ENCODE measurements at places on chromosomes 3 and 15.

GRCh38 chr3:108031895-108032294 lies 58.9 kb downstream of the CD47 start:
- DNase-seq: no peak

GRCh38 chr3:62128051-62128450 lies 245.3 kb downstream of the FEZF2 start:
- DNase-seq: no peak

DNA sequence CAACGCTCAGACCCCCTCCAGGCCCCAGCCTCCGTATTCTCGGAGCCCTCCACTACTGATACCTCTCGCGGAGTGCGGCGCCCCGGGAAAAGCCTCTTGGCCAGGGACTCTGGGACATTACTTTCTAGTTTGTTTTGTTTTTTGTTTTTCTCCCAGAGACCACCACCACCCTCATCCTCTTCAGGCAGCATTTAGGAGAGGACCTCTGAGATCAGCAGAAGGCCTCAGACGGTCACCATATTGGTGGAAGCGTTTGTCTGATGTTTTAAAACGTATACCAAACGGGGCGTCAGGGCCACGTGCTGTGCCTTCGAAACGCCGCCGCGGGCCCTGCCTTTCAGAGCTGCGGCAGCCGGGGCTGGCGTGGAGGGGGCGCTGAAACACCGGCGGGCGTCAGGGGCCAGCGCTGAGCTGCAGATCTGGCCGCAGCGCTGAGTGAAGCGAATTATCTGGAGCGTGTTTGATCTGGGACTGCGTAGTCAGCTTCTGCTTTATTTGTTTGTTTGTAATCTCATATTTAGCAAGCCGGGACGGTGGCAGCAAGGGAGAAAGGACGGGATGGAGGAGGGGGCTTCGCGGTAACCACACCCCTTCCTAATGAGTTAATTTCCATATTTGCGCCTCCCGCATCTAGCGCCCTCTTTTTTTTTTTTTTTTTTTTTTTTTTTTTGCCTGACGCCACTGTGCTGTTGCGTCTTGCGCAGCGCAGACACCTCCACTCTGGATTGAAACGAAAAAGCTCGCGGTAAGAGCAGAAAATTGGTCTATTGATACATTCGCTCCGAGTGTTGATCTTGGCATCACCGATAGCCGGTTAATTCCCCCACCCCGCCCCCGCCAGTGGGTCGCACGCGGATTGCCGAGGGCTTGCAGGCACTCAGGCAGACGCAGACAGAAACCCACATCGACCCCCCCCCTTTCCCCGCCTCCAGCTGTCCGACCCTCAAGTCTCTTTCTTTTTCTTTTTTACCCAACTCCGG lies 14.9 kb downstream of the SOX2 start:
- DNase-seq: no peak

DNA sequence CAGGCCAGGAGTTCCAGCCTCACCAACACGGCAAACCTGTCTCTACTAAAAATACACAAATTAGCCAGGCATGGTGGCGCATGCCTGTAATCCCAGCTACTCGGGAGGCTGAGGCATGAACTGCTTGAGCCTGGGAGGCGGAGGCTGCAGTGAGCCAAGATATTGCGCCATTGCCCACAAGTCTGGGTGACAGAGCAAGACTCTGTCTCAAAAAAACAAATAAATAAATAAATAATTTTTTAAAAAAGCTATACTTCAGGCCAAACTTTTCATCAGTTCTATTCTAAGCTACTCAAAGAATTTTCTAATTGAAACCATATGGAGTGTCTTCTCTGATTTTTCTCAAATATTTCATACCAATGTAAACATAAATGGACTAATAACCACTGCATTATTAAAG lies 43.5 kb downstream of the PHC3 start:
- DNase-seq: no peak

DNA sequence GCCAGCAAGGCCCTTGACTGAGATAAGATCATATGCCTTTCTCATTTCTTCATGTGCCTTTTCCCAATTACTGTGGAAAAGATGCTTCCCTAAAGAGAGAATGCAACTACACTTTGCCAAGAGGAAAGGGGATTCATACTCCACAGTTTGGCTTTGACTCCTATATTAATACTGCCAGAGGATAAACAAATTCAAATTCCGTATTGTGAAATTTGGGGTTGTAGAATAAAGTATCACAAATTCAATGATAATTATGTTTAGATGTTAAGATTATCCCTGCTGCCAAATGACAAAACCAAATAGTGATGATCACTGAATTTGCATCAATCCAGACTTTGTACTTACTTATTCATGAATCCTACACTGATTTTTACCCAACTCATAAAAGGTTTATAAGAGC lies 88.5 kb upstream of the MNS1 start:
- DNase-seq: no peak

GRCh38 chr15:75002398-75002797 lies 7.0 kb downstream of the SCAMP5 start:
- DNase-seq: no peak

DNA sequence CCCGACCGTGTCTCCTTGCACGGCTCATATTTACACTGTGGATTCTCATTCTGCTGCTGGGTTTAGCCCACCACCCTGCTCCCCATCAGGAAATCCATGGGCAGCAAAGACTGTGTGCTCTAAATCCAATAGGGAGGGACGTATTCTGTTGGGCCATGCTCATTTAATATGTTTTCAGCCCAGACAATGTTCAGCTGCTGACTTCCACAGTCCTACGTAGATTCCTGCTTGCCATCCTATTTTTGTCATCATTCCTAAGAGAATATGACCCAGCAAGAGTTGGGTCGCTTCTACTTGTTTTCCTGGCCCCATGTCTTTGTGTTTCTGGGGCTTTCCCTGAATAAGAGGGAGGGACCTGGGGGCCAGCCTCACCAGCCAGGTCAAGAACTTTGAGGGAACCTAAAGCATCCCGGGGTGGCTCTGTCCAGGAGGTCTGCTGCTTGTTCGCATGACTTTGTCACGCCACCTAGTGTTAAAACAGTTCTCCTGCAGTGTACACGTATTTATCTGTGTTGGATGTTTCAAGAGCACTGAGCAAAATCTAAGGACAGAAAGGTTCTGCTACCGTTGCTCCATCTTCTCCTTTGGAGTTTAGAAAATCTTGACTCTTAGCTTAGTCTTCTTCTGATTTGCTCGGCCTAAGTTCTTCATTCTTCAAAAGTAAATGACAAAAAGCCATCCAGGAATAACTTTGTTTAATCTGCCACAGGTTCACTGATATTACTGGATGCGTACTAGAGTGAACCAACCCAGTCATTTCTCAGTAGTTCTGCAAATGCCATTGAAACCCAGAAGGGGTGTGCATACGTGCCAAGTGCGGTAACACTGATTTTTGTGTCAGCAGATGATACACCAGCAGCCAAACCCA lies 79.8 kb upstream of the NR2E3 start:
- no peak for DNase-seq

DNA sequence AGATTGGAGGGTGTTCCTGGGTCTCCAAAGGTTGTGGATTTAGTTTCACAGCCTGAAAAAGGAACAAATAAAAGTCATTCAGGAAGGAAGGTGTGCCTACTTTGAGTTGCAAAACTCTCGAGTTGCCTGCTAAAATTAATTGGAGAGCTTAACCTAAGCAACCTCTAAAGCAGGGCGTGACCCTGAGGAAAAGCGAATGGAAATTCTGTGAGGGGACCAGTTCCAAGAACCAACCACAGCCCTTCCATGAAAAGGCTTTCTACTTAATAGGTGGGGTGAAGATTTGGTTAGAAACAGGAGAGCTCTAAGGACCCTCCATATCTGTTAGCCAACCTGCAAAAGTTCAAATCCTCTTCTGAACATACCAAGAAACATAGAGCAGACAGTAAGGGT lies 1.5 kb downstream of the CD80 start:
- no peak for DNase-seq

DNA sequence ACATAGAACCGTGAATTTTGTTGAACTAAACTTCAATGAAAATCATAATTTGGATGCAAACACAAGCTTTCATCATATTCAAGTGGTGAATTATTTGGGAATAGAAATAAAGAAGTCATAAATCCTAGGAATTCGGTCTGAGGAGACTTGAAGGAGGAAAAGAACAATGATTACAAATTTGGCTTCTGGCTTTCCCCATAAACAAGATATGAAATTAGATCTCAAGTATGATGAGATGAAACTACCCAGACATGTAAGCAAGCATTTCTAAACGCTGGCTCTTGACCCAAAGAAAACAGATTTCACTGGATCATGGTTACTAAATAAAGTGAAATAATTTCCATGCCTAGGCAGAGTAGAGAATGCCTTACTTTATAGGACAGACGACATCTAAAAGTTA lies 146.9 kb upstream of the LRTM1 start:
- DNase-seq: no peak

- no peak for DNase-seq
These were observed 138.4 kb downstream of the RSRC1 start for GRCh38 chr3:158248261-158248660.

DNA sequence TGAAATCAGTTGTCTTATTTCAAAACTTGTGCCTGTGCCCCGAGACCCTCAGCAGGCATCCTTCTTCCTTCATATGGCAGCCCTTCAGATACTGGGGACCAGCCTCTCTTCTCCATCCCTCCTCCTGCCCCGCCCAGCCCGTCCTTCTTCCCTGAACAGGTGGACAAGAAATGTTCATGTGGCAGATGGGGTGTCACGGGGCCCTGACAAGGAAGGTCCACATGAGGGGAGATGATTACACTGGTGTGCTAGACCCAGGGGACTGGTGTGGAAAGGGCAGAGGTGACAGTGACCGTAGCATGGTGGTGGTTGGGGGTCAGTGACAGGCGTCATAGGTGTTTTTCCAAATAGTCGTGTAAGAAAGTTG lies 150.9 kb downstream of the CHDH start:
- DNase-seq: no peak

Data from stimulated activated CD8-positive, alpha-beta memory T cell treated with anti-CD3 and anti-CD28 coated beads, Interleukin-4, amount 100 ng/mL, for 1 hour (primary cell).